ENCODE measurements at places on chromosomes 1 and 21. TPM values are rescaled to one million over a fixed set of nuclear protein-coding genes. Genes with fewer than 3 reads are reported as not detected.

Gene RBBP5
- total RNA-seq: 14.7 TPM

Gene CFAP126
- total RNA-seq: not detected

Gene ARHGAP29
- 25.7 TPM for total RNA-seq

Gene ANGPTL3
- not detected for total RNA-seq

Gene VCAM1
- 13.7 TPM for total RNA-seq

Gene CD52
- 1.8 TPM for total RNA-seq

All from gastroesophageal sphincter (tissue), 4 donors.